ENCODE measurements at places on chromosomes 13 and 19.

DNA sequence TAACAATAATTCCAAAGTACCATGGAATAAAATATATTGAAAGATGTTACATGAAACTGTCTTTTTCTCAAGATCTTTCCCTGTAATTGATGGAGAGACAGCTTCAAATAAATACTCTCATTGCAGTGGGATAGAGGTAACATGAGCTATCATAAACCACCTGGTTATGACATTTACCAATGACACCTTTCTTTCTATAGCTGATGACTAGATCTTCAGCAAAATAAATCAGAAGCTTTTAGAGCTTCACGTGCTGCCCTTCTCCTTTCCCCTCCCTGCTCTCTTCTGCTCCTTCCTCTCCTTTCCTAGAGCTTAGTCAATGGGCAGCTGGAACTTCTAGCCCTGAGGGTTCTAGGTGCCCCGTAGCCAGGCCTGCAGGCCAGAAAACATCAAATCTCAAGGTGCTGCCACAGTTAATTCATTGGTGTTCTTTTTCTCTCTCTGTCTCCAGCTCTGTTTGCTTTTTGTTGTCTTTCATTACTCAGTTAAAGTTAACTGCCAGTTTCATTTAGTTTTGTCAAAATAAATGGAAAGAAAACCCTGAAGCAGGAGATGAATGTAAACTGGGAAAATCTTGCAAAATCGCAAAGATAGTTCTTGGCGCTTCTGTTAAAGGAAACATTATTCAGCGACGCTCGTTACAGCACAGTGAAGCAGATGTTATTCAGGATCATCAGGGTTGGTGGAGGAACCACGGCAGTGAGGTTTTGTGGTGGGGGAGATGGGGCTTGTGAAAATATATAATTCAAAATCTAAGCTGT is 8.3 kb upstream of the METTL21C start:
- DNase-seq: no peak

DNA sequence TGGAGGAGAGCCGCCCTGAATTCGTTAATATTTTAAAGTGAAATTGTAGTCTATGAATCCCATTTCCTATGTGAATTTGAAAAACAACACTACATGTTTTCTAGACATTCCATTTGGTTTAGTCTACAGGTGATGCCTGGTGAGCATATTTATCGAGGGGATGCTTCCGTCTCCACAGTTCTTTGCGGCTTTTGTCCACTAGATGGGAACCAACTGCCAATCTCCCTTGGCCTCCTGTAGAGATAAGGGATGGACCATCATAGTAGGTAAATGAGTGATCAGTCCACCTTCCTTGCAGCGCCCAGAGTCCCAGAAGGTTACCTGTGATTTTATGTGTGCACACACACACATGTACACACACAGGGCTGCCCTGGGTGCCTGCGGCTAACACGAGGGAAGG is 289.8 kb upstream of the SOX21 start:
- DNase-seq: no peak

GRCh38 chr19:52176574-52176973 is 5.2 kb upstream of the ZNF836 start:
- no peak for DNase-seq

- no peak for DNase-seq
These were observed 11.5 kb downstream of the FFAR2 start for GRCh38 chr19:35459414-35460082.

- DNase-seq: no peak
These were observed 301.7 kb downstream of the HS6ST3 start for GRCh38 chr13:96391606-96392005.

- no peak for DNase-seq
These were observed 7.1 kb upstream of the PDE4C start for GRCh38 chr19:18233224-18233825.

GRCh38 chr19:13150931-13151604 is 857 bp downstream of the IER2 start:
- DNase-seq: no peak

DNA sequence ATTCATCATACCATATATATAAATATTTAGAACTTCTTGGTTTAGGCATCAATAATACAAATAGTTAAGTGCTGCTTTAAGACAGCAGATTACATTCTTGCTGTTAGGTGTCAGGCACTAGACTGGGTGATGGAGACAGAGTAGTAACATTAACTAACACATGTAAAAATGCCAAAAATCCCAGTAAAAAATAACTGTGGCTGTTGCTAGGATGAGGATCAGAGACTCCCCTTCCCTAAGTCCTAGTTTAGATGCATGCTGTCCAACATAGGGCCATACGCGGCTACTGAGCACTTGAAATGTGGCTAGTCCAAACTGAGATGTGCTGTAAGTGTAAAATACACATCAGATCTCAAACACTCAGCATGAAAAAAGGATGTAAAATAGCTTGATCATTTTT is 94.7 kb downstream of the CDADC1 start:
- no peak for DNase-seq

GRCh38 chr13:40897053-40897452 is 107.6 kb downstream of the SLC25A15 start:
- no peak for DNase-seq

GRCh38 chr13:68368922-68369321 is 1138.8 kb upstream of the PCDH9 start:
- DNase-seq: no peak

DNA sequence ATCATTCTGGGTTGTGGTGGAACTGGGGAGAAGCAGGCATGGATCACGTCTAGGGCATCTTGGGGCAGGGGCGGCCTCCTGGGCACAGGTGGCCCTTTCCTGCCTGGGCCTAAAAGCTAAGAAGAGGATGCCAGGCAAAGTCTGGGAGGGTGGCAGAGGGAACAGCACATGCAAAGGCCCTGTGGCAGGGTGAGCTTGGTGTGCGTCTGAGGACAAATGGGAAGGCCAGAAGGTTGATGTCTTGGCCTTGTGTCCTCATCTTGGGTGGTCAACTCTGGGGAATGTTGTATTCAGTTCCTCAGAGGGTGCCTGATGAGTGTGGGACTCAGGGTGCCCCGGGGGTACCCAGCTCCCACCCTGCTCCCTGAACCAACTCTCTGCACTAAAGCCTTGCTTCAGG is 5.4 kb upstream of the PLK5 start:
- no peak for DNase-seq
